ENCODE measurements at places on chromosomes 16 and 17.
A peak's percentile ranks its signal among the peaks of the same experiment; 100 is the strongest.

GRCh38 chr17:16438173-16438556 is 22.8 kb downstream of the TRPV2 start:
- no peak for DNase-seq

DNA sequence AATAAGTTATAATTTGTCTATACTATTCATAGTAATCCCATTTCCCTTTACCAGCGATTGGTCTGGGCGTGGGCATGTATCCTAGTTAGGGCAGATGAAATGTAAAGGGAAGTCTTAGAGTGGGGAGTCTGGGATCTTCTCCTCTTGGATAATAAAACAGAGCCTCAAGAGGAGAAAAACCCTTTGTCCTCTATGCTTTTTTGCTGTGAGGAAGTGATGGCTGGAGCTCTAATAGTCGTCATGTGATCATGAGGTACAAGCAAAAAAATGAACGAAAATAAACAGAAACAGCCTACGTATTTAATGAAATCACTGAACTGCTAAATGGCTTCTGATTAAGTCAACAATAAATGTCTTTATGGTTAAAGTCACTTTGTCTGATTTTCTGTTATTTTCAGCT is 26.8 kb downstream of the EFCAB5 start:
- no peak for DNase-seq

- no peak for DNase-seq
Measured at GRCh38 chr17:57006040-57006439, 28.1 kb downstream of the SCPEP1 start.

DNA sequence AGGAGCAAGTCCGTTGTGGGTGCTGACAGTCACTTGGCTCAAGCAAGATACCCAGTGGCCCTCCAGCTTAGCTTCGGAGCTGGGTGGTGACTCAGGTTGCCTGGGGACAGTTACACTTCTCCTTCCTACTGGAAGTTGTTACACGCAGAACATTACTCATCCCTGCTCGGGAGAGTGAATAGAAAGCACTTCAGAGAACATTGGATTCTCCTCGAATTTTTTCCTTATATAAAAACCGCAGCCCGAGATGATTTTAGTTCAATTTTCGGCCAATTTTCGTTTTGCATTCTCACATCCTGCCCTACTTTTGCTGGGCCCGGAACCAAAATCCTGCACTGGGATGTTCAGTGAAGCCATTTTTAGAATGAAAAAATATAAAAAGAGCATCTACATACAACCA is 99.7 kb downstream of the ELAC2 start:
- no peak for DNase-seq

- DNase-seq, result no peak
Measured at GRCh38 chr16:51557670-51558069, 406.6 kb upstream of the SALL1 start.

GRCh38 chr16:15403392-15403995 is 7.9 kb downstream of the MPV17L start:
- DNase-seq, result no peak

DNA sequence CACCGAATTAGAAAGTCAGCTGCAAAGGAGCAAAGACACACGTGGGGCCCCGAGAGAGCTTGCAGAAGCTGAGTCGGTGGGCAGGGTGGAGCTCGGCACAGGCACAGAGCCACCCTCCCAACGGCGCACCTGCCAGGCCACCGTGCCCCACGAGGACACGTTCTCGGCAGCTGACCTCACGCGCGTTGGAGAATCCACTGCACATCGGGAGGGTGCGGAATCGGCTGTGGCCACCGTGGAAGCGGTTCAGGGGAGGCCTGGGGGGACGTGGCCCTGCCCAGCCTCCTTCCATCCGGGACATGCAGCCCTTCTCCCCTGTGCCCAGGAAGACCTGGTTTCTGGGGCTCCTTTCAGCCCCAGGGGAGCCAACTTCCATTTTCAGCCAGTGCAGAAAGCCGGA is 20.9 kb upstream of the ZFPM1 start:
- DNase-seq, result no peak

DNA sequence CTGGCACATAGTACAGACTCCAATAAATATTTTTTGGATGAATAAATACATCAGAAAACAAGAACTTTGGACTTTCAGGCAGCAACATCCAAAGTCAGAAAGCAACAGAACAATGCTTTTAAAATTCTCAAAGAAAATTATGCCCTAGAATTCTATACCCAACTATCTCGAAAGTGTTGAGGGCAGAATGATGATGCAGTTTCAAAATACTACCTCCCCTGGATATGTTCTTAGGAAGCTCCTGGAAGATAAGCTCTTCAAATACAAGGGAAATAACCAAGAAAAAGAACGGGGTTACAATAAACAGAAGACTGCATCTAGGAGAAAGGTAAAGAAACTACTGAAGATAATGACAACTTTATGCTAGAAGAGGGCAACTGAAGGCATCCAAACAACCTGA is 11.0 kb downstream of the SIAH1 start:
- no peak for DNase-seq

GRCh38 chr16:4409081-4409932 is 7.1 kb downstream of the CORO7 start:
- no peak for DNase-seq

GRCh38 chr17:57507828-57508227 is 237.3 kb downstream of the CCDC182 start:
- no peak for DNase-seq

GRCh38 chr16:9235867-9236266 is 144.4 kb downstream of the HAPSTR1 start:
- DNase-seq, result no peak

DNA sequence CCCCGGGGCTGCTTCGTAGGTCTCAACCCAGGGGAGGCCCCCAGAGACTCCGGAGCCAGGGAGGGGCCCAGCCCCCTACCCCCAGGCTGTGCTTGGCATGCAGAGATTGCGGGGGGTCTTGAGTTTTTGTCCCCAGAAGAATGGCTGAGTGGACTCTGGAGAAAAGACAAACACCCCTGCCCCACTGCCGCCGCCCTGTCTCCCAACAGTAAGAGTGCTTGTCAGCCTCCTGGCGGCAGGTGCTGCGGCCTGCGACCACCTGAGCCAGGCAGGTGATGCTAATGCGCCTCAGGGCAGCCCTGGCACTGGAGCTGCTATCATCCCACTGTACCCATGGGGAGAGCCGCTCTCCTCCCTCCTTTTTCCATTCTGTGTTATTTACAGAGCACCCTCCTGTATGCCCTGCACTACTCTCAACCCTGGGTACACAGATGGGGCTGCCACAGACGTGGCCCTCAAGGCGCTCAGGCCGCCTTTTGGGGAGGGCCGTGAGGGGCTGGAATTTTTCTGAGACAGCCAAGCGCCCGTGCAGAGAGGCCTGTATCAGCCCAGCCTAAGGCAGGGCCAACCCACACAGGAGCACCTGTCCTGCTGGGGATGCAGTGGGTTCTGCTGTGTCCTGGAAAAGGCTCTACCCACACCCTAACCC is 2.6 kb upstream of the IL17C start:
- no peak for DNase-seq

DNA sequence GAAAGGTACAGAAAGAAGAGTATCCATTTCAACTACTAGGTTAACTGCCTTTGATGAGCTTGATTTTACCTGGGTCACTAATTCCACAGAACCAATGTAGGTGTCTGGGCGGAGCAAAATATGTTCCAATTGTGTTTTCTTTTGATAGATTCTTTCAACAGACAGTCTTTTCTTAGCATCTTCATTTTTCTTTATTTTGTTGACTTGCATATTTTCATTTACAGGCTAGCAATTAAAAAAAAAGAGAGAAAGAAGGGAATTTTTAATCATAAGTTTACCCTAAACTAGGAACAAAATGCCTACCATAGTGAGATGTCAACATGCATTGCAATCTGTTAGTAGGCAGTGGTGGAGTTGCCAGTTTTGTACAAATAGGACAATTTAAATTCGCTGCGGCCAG is 1.0 kb downstream of the TOP2A start:
- no peak for DNase-seq

DNA sequence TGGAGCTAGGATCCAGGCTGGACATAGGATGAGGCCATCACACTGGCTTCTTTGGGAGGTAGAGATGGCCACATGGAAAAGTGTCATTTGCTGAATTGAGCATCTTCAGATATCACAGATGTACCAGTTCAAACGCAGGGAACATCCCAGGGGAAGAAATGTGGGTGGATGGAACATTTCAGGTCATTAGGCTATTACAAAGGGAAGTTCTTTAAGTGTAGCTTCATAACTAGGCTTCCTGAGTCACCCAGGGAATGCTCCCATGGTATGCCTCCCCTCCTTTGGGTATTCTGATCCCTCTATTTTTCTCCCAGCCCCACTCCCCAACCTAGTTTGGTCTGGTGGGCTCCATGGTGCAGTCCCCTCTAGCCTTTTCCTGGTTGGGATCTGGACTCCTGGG is 69.8 kb upstream of the IRX3 start:
- no peak for DNase-seq

DNA sequence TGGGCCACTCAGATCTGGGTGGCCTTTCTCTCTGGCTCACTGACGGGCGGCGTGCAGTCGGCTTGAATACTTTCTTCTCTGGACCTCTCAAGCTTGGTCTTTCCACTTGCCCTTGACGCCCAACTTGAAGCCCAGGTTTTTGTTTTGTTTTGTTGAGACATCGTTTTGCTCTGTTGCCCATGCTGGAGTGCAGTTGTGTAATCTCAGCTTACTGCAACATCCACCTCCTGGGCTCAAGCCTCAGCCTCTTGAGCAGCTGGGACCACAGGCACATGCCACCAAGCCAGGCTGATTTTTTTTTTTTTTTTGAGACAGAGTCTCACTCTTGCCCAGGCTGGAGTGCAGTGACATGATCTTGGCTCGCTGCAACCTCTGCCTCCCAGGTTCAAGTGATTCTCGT is 22.7 kb upstream of the KIF19 start:
- no peak for DNase-seq

DNA sequence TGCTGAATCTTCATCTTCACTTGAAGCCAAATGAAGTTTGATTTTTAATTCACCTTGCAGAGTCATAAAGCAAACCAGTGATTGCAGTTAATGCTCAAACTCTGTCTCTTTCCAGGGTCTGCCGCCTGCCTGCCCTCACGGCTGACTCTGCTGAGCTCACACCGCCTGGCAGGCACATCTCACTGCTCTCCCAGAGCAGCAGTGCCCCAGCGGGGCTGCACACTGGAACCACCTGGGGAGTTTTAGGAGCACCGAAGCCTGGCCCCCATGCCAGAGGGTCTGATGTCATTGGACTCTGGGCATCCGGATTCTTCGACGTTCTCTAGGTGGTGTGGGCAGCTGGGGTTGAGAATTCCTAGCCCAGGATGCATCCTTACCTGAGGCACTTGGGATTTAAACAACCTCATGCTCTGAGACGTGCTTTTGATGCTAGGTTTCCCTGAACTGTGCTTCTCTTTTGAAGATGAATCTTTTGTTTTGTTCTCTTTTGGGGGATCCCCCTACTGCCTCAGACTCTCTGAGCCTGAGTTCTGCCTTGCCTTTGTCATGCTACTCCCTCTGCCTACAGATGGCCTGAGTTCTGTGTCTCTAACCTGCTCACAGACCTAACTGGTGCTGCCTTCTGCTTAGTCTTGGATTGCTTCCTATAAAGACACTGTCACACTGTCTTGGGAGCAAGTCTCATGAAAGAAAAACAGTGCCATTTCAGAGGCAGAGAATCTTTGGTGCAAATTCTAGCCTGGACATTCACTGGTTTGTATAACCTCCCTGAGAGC is 438.1 kb upstream of the CCL2 start:
- DNase-seq, result no peak

DNA sequence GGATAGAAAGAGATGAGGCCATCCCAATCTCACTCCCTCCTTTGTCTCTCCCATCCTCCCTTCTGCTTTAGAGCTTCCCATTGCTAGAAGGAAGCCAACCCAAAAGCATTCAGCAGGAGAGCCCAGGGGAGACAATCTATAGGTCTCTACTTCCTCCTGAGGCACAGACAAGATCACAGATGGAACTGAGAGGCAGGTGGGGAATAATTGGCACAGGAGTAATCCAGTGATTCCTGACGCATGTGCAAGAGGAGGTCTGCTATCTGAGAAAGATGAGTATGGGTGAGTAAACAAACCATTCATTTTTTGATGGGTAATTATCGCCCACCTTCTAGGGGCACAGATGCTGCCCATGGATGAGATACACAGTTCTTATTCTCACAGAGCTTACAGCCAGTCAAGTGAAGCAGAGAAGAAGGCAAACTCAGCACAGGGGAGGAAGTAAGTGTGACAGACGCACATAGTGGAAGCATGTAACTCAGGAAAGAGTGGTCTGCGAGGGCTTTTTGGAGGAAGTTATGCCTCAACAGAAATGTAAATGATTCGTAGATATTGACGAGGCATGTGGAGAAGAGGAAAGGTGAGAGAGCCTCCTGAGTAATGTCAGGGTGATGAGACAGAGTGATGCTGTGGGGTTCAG is 88.9 kb upstream of the HLF start:
- no peak for DNase-seq

DNA sequence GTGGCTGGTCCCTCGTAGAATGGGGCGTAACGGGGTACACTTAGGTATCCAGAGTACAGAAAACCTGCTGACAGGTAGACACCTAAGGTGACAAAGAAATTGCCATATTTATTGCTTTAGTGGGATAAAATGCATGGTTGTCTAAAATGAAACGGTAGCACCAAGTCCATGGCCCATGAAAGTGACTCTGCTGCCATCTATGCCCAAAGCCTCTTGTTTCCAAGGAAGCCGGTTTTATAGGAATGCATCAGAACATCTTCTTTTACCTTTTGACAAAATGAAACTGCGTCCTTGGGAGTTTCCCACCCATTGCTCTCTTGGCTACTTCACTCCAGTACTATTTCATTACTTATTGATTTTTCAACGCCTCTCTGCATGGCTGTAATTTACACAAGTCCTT is 151.3 kb upstream of the ZFHX3 start:
- no peak for DNase-seq

DNA sequence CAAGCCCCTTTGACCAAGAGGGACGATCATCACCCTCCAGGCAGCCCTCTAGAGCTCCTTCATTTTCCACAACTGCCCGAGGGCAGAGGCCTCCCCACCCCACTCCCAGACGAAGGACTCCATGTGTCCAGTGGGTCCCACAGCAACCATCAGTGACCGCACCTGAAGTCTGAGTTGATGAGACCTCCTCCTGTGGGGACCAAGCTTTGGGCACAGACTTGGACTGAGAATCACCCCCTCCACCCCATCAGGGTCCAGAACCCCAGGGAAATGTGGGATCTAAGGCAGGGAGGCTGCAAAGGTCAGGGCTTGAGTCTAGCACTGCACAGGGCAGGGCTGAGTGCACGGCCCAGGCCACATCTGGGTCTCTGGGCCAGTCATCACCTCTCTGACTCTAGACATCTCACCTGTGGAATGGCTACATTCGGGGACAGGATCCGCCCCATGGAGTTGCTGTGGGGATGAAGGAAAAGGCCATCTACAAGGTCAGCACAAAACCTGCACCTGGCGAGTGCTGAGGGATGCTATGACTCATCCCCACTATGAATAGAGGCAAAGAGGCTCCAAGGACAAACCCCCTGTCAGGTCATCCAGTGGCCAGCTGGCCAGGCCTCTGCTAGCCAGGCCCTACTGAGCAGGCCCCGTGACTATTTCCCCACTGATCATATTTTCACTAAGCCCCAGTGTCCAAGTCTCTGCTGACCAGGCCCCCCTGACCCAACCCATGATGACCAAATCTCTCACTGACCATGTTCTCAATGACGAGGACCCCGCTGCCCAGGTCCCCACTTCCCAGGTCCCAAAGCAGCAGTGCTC is 38.4 kb downstream of the TNFRSF13B start:
- no peak for DNase-seq

- no peak for DNase-seq
Measured at GRCh38 chr16:35798885-35799426, 2339.5 kb downstream of the TP53TG3F start.

GRCh38 chr17:80151333-80151732 is 4.4 kb upstream of the EIF4A3 start:
- DNase-seq, result peak; percentile 70

- no peak for DNase-seq
Measured at GRCh38 chr17:68391561-68392268, 65.6 kb downstream of the WIPI1 start.

GRCh38 chr16:4399001-4399730 is 17.2 kb downstream of the CORO7 start:
- no peak for DNase-seq
